Suprapubic skin (tissue), 4 donors: ENCODE measurements at places on chromosomes 12 and 14.

DNA sequence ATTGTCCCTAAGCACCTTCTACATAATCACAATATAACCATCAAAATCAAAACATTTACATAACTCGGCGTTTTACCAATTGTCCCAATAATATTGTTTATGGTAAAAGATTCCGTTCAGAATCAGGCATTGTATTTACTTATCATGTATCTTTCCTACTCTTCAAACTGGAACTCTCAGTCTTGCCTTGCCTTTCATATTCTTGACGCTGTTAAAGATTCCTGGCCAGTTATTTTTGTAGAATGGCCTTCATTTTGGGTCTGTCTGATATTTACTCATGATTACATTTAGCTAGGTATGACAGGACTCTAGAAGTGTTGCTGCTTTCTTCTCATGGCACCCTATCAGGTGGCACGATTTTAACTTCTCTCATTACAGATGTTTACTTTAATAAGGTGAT lies 850 bp upstream of the HEATR5A start:
- DNase-seq: no peak

DNA sequence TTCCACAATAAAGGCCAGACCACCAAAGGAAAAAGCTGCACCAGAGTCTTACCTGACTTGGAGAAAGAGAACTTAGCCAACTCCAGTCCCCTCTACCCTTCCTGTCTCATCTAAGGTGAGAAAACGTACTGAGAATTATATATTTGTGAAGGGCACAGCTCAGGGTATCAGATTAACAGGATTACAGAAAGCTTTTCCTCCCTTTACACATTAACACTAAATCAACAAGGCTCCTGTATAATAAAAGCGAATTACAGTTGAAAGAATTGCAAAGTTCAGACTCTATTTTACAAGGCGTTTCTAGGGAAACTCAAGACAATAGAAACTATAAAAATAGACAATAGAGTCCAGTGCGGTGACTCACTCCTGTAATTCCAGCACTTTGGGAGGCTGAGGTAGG lies 82.7 kb upstream of the RPL10L start:
- no peak for DNase-seq

- no peak for DNase-seq
Measured at GRCh38 chr14:90643982-90644670, 172.1 kb downstream of the TTC7B start.

GRCh38 chr12:23108957-23109356 lies 484.0 kb downstream of the ETNK1 start:
- no peak for DNase-seq

DNA sequence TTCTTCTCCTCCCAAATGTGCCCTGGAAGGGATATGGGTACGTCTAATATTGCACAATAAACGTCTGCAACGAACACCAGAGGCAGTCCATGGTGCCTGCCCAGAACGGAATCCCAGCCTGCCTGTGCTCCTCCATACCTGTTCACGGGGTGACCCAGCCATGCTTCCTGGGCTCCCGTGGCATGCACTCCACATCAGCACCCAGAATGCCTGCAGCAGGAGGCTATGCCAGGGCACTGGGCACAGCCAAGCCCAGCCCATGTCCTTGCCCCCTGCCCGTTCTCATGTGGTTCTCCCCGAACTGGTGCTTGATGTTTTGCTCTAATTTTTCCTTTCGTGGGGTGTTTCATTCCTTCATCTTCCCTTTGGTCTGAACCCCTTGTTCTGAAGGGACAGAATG lies 404.3 kb downstream of the BCL11B start:
- no peak for DNase-seq

- no peak for DNase-seq
Measured at GRCh38 chr12:91496337-91496736, 313.7 kb upstream of the DCN start.

GRCh38 chr14:28494196-28494595 lies 272.4 kb upstream of the FOXG1 start:
- no peak for DNase-seq

DNA sequence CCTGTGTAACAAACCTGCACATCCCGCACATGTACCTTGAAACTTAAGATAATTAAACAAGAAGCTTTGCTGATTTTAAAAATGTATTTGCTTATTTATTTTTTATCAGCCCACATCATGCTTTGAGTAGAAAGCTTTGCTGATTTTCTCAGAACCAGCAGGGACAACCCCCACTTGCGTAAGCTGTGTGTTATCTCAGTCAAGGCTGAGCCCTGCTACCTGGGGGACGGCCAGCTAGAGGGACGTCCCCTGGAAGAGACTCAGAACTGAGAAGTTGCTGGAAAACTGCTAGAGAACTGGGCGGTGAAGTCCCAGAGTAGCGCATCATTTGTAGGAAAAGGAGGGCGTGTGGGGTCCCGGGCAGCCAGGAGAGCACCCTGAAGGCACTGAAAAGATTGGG lies 4.1 kb upstream of the PLEK2 start:
- DNase-seq: no peak

DNA sequence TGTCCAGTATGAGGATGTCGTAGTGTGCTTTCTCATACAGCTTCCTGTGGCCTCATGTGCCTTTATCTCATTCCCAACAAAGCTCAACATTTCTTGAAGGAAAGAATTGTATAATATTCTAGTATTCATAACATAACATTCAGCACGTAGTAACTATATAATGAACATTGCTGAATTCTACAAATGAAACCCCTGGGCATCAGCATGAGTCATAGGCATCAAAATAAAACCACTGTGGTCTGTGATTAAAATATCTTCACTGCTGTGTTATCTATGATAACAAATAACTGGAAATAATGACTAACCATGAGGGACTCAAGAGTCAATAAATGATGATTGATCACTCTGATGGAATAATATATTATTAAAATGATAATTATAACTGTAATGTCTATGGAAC lies 255.2 kb downstream of the EMP1 start:
- no peak for DNase-seq

GRCh38 chr12:16228067-16228466 lies 49.4 kb downstream of the SLC15A5 start:
- no peak for DNase-seq

GRCh38 chr12:107379852-107380567 lies 286.7 kb upstream of the CRY1 start:
- no peak for DNase-seq

- DNase-seq: no peak
Measured at GRCh38 chr12:52198454-52199215, 6.8 kb upstream of the KRT80 start.

- DNase-seq: no peak
Measured at GRCh38 chr12:114430306-114430705, 24.4 kb upstream of the TBX5 start.

GRCh38 chr14:83712418-83713129 lies 1817.4 kb upstream of the FLRT2 start:
- no peak for DNase-seq
